ENCODE measurements at places on chromosomes 3 and 15.

- no peak for DNase-seq
Observed at GRCh38 chr3:158711886-158712285, 20.4 kb downstream of the RARRES1 start.

- no peak for DNase-seq
Observed at GRCh38 chr3:151425627-151426340, 35.1 kb downstream of the IGSF10 start.

DNA sequence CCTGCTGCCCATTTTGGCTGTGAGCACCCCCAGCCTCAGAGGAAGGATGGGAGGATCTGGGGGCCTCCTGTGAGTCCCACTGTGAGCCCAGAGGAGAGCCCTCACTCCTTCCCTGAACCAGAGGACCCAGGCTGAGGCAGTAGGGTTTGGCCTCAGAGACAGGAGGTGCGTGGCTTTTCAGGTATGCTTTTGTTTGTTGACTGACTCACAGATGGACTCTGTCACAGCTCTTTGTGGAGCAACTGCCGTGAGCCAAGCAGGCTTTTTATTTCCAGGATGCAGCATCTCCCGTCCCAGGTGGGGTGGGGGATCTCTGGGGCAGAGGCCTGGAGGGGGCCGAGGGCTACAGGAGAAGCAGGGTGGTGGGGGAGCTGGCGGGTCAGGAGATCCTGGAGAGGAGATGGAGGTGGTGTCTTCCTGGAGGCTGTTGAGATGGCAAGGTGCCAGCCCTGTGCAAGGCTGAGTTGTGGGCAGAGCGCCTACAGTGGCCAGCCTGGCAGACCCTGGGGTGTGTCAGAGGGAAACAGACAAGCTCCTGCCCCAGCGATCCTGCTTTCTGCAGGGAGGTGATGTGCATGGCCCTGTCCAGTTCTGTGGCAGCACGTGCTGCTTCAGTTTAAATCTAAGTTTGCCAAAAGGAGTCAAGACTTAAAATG lies 24.0 kb downstream of the PLXNA1 start:
- DNase-seq, result no peak

DNA sequence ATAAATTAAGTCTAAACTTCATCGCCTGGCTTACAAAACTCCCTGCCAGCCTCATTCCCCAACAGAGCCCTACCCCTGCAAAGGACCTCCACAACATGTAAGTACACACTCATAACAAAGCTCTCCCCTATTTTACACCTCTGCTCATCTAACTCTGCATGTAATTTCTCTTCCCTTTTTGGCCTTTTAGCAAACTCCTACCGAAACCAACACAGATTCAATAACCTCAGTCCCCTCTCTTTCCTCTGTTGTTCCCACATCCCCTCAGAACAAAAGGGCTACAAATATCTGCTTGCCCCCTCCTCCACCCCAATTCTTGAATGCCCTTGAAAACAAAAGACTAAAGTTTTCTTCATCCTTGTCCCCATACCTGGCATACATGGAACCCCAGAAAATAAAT lies 662 bp downstream of the UBL7 start:
- DNase-seq, result no peak

DNA sequence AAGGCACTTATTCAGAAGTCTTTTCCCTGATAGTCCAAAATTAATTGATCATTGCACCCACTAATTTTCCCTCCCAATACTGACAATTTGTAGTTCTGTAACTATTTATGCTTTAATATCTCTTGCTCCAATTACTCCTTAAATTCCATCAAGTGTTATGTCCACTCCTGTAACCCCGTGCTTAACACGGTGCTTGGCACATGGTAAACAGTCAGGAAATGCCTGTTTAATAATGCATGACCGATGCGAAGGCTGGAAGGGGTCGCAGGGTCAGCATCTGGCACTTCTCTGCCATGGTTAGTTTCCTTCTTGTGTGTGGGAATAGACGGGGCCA lies 553 bp upstream of the SEC22A start:
- no peak for DNase-seq

- DNase-seq, result no peak
Observed at GRCh38 chr15:68511073-68511991, 67.5 kb upstream of the CORO2B start.

DNA sequence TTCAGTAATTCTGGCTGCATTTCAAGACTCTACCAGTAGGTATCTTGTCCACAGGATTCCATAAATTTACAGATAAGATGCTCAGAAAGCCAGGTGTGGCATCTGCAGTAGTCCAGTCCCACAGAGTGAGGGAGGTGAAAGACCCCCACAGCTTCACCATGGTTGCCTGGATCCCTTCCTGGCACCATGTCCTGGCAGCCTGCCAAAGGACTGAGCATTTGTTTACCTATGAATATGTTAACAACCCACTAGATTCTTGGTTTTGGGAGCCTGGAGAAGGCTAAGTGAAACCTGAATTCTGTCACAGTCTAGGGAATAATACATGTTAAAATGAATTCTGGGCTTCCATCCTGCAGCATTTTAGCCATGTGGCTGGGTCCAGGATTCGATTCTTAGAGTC lies 14.9 kb downstream of the CHST2 start:
- DNase-seq, result no peak

DNA sequence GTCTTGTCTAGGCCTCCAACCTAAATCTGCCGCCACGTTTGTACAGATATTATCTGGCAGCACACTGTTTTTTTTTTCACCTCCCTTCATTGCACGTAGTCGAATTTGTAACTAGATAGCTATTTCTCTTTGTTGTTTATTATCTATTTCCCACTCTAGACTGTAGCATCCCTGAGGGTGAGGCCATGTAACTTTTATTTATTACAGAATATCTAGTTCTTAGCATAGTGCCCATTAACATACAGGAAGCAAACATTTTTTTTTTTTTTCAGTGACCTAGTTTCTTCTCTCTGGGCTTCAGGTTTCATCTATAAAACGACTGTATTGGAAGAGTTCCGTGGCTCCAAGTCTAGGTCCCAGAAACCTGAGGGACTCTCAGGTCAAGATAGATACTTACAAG lies 354.3 kb downstream of the FGF12 start:
- DNase-seq, result no peak

GRCh38 chr15:98174841-98175240 lies 214.3 kb downstream of the ARRDC4 start:
- no peak for DNase-seq

- DNase-seq, result no peak
Observed at GRCh38 chr15:89110060-89110459, 21.8 kb downstream of the ABHD2 start.

- no peak for DNase-seq
Observed at GRCh38 chr15:96771035-96771434, 440.5 kb downstream of the NR2F2 start.

GRCh38 chr3:14401692-14402303 lies 608 bp upstream of the SLC6A6 start:
- DNase-seq, result no peak

DNA sequence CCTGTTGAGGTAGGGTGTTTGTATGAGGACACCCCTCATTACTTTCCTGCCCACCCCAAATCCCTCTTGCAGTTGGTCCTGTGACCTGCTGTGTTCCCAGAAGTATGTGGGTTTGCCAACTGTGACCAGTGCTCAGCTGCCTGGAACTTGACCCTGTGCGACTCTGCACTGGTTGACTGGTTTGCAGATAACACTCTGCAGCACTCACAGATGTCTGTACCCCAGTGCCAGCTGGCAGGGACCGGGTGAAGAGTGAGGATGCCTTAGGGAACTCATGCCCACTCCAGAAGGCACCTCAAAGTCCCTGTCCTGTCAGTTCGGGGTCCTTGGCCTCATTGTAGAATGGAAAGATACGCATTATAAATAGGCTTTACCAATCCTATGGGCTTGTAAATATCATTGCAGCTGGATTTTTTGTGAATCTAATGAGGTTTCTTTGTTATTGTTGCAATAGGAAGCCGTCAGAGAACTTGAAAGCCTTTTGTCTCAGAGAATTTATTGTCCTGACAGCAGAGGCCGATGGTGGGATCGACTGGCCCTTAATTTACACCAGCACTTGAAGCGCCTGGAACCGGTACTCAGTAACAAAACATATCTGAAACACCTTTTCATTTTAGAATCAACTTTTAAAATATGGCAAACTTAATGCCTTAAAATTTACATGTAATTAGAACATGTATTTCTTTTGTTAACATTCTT lies 18.2 kb downstream of the FAN1 start:
- no peak for DNase-seq

GRCh38 chr3:10883478-10884234 lies 67.6 kb downstream of the SLC6A11 start:
- DNase-seq, result no peak

Data from renal cortex interstitium (tissue), 15 donors.